Neural progenitor cell (in vitro differentiated cells): ENCODE measurements at places on chromosomes 1 and 21. TPM values are rescaled to one million over a fixed set of nuclear protein-coding genes. Genes with fewer than 3 reads are reported as not detected.

Gene WNT4
- total RNA-seq = 0.03 TPM in 1 of 2 replicates, not detected in the other

Gene DRAXIN
- total RNA-seq = 27.1 and 31.3 TPM in 2 replicates

Gene RAB25
- 2.4 and 7.7 TPM in 2 replicates for total RNA-seq

Gene IVL
- not detected in 2 replicates for total RNA-seq

Gene CD52
- total RNA-seq = 2.5 and 7.3 TPM in 2 replicates

Gene SRRM1
- 125 and 164 TPM in 2 replicates for total RNA-seq

Gene SELE
- total RNA-seq = not detected in 2 replicates

Gene SYT6
- 8.1 and 13.6 TPM in 2 replicates for total RNA-seq

Gene GBP7
- total RNA-seq = not detected in 2 replicates

Gene BRDT
- not detected in 2 replicates for total RNA-seq

Gene KLHDC9
- total RNA-seq = 12.6 and 22.6 TPM in 2 replicates

Gene C1orf94
- 0.19 and 0.37 TPM in 2 replicates for total RNA-seq

Gene DISP3
- 2.0 and 3.4 TPM in 2 replicates for total RNA-seq

Gene CFHR4
- not detected in 2 replicates for total RNA-seq

Gene C1orf105
- 0.34 TPM in 1 of 2 replicates, not detected in the other for total RNA-seq

Gene POGZ
- 61.5 and 71.6 TPM in 2 replicates for total RNA-seq

Gene IQGAP3
- total RNA-seq = 31.5 and 59.2 TPM in 2 replicates

Gene CCNL2
- total RNA-seq = 143 and 198 TPM in 2 replicates

Gene TRPM2
- 0.28 TPM in 1 of 2 replicates, not detected in the other for total RNA-seq

Gene MAP3K21
- 4.2 and 5.4 TPM in 2 replicates for total RNA-seq

Gene MRPL9
- total RNA-seq = 86.4 and 91.0 TPM in 2 replicates

Gene RGS5
- 8.0 and 12.2 TPM in 2 replicates for total RNA-seq

Gene C1orf87
- not detected in 2 replicates for total RNA-seq

Gene PAPPA2
- total RNA-seq = 0.17 and 0.65 TPM in 2 replicates

Gene LRRC39
- total RNA-seq = 0.54 and 0.87 TPM in 2 replicates

Gene LACTBL1
- total RNA-seq = 0.12 TPM in 1 of 2 replicates, not detected in the other

Gene METTL13
- total RNA-seq = 19.5 and 26.3 TPM in 2 replicates

Gene FMO5
- total RNA-seq = 0.28 and 0.82 TPM in 2 replicates

Gene NENF
- 6.8 and 8.2 TPM in 2 replicates for total RNA-seq

Gene MFAP2
- total RNA-seq = 68.8 and 160 TPM in 2 replicates

Gene TFF2
- not detected in 2 replicates for total RNA-seq

Gene CNR2
- total RNA-seq = not detected in 2 replicates

Gene POTED
- total RNA-seq = not detected in 2 replicates

Gene ADAM15
- 15.7 and 44.9 TPM in 2 replicates for total RNA-seq

Gene EXO5
- 11.9 and 12.6 TPM in 2 replicates for total RNA-seq

Gene RSPH1
- total RNA-seq = 0.04 and 0.34 TPM in 2 replicates

Gene SMYD3
- total RNA-seq = 40.5 and 43.2 TPM in 2 replicates

Gene IGSF21
- total RNA-seq = 1.7 and 6.9 TPM in 2 replicates
